Cortex of kidney (tissue), 1 donor: ENCODE measurements at places on chromosomes 1 and 21.

- DNase-seq = no peak
Measured at GRCh38 chr1:205026181-205026580, 16.8 kb upstream of the CNTN2 start.

GRCh38 chr1:12703821-12704451 lies 12.0 kb upstream of the AADACL3 start:
- DNase-seq = no peak

- DNase-seq = no peak
Measured at GRCh38 chr1:3905953-3906671, 6.0 kb upstream of the C1orf174 start.

GRCh38 chr21:14548779-14549178 lies 2.7 kb upstream of the SAMSN1 start:
- no peak for DNase-seq

DNA sequence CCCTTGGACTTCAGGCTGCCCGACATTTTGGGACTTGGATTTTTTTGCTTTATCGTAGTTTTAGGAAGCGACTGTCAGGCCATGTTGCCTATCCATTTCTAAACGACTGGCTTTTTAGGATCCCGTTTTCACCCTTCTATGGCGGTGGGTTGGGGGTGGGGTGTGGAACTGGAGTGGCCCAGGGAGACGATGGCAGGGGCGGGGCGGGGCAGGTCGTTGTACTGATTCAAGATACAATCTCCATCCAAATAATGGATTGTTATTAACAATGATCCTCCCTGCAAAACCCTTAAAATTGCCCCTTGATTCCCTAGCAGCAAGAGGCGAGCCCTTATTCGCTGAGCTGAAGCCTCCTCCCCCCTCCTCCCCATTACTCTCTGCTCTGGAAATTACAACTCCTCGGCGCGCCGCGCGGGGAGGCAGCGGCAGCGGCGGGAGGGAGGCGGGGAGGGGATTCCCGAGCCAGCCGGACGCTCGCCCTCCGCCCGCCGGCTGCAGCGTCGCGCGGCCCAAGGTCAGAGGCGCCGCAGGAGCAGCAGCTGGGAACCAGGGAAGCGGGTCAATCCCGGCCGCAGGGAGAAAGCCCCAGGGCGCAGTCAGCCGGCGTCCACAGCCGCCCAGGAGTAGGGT lies at the start of gene TRIM67:
TRIM67 (plus strand) TSS at position 392 of the 630 bp plus-strand sequence. CDS start 912 bp downstream, outside the sequence.
- no peak for DNase-seq

DNA sequence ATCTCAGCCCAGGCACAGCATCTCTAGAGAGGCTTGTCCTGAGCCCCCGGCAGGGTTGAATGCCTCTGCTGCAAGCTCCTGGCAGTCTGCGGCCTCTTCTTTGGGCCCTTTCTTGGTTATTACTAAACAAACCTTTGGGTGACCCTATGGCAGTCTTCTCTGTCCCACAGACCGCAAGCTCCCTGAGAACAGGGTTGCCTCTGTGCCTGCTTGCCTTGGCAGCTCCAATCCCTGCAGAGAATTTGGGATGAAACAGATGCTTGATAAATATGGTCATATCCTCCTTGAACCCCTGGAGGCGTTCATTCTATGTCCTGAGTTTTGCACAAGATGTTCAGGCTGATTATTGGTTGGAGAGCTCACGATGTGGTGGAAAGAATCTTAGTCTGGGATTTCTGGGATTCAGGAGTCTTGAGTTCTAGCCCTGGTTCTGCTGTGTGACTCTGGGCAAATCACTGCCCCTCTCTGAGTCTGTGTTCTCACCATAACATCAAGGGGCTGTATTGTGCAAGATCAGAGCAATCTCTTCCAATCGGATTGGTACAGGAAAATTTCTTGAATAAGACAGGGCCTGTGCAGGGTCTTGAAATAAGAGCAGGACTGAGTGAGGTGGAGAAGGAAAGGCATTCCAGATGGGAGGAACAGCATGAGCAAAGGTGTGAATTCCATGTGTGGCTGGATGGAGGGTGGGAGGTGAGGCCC lies 49.6 kb downstream of the EDN2 start:
- no peak for DNase-seq

DNA sequence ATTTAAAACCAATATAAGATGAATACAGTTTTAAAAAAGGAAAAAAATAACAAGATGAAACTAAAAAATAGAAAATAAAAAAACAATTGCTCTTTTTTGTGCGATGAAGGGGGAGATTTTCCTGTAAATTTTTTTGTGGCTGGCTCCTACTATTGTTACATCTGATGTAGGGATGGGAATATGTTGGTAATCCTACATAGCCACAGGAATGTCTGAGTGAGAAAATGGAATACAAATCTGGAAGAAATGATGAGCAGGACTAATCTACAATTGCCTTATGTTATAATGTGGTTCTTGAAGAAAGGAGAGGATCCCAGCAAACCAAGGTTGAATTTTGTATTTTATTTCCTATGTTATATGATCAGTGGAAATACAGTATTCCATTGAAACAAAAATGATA lies 40.9 kb downstream of the ATP6V1G3 start:
- DNase-seq = no peak

DNA sequence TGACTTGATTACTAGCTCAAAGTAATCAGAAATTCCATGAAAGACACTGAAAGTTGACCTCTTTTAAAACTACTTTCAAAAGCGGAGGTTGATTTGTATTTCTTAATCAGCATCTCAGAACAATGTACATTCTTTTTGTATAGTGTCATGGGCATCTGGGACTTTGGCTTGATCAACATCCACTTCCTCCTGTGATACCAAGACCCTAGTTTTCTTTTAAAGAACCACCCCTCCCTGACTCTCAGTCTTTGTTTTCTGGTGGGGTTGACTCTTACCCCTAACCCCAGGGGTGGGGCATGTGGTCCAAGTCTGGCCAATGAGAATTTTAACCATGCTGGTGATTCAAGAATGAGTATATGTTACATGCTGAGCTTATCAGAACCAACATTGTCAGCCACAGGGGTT lies 21.7 kb upstream of the IRF2BP2 start:
- no peak for DNase-seq

DNA sequence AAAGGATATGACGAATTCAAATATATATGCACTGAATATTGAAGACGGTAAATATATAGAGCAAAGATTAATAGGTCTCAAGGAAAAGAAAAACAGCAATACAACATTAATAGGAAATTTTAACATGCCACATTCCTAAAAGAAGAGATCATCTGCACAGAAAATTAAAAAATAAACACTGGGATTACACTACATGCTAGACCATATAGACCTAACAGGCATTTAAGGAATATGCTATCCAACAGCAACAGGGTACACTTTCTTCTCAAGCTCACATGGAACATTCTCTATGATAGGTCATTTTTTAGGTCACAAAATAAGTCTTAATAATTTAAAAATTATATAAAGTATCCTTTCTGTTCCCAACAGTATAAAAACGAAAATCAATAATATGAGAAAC lies 1038.3 kb downstream of the KCNT2 start:
- DNase-seq = no peak

GRCh38 chr1:156844102-156844501 lies 14.8 kb downstream of the INSRR start:
- DNase-seq = no peak

DNA sequence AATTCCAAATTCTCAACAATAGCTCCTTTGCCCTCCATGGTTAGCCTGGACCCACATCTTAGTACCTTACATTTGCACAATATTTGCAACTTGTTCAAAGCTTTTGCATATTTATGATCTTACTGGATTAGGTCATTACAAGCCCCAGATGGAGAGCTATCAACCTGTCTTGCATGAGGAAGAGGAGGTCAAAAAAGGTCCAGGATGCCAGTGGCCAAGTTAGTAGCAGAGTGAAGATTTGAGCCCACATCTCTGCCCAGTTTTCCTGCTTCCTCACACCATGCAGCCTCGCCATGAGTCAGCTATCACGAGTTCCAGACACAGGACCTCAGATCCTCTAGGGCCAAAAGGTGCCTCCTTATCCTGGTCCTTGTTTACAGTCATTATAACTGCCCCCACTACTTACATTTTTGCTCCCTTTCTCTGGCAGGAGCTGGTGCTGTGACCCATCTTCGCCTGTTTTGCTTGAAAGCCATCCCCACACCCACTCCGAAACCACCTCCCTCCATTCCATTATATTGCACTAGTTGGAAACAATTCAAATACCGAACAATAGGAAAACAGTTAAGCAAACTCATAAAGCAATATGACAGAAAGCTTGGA lies 5.0 kb upstream of the AHCYL1 start:
- no peak for DNase-seq

DNA sequence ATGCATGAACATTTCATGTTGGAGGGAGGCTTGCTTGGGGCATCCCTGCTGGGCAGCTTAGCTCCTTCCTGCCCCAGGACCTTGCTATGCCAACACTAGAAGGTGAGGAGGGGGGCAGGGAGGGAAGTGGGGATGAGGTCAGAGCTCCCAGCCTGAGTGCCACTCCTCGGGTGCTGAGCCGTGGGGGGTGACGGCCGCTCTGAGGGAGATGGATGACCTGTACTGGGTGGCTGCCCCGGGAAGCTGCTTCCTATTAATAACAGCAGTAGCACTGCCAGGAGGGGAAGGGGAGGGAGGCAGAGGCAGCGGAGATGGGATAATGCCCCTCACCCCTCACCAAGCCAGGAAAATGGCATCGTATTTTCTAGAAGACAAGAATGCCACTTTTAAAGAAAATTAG lies 60.6 kb downstream of the UBIAD1 start:
- no peak for DNase-seq

- DNase-seq = no peak
Measured at GRCh38 chr21:33080776-33081175, 10.8 kb downstream of the OLIG1 start.

DNA sequence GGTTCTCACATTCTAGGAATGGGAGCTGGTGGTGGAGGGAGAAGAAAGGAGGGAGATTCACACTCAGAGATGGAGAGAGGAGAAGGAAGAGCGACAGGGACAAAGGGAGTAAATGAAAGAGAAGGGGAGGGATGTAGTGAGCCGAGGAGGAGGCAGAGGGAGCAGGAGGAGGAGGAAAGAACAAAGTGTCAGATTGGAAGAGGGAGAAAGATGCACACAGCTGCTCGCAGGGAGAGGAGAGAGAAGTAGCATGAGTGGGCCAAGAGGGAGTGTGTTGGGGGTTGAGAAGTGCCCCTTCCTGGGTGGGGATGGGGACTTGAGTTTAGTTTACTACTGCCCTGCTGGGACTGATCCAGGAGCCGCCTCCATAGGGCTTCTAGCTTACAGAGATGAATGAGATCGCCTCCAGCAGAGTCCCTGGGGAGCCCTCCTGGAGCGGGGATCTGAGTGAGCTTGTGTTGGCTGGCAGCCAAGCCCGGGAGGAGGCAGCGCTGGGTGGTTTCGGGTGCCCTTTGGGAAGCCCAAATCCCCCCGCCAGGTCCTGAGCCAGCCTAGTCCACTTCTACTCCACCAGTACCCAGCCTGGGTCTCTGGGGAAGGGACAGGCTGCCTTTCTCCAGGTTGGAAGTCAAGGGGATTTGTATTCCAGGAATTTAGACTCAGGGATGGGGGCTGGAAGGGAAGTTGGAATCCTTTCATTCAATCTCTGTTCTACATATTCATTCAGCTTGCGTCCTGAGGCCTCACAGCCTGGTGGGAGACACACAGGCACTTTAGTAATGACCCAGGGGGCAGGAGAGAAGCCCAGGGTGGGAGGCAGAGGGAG lies 20.9 kb downstream of the PTPRU start:
- no peak for DNase-seq

DNA sequence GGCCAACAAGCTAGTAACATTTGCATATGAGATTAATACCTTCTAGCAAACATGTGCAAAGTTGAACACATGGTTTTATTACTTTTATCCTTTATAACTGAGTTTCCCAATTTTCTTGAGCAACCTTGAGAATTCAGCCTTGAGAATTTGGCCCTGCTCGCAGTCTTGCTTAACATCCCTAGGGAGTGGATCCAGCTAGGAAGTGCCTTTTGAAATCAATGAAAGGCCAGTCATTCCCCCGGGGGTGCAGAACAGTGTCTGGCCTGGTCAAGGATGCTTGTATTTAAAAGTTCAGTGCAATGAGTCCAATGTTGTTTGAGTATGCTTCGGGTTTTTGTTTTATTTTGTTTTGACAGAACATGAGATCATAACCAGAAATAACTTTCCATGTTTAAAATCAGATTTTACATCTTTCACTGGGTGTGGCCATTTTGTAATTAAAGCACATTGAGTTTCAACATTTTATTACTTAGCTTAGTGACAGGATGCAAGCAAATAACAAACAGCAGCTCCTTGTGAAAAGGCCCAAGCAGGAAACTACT lies 16.7 kb downstream of the PALMD start:
- no peak for DNase-seq

GRCh38 chr1:218436997-218437396 lies 91.9 kb downstream of the TGFB2 start:
- no peak for DNase-seq

GRCh38 chr1:219265026-219265515 lies 91.4 kb downstream of the LYPLAL1 start:
- DNase-seq = no peak

- DNase-seq = no peak
Measured at GRCh38 chr1:168688644-168689326, 40.2 kb downstream of the DPT start.

DNA sequence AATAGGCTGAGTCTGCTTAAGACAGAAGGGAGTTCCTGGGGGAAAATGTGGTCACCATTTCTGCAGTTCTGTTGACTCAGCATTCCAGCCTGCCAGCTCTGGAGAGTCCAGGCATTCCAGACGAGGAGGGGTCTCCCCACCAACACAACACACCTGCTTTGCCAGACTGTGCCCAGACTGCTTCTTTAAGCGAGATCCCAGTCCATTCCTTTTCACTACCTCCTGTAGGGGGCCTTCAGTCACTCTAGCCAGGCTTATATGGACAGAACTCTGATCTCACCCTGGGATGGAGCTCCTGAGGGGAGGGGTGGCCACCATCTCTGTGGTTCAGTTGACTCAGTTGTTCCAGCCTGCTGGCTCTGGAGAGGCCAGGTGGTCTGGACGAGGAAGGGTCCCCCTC lies 48.5 kb downstream of the UBE2U start:
- no peak for DNase-seq

GRCh38 chr1:59670662-59671061 lies 144.1 kb upstream of the HOOK1 start:
- DNase-seq = no peak

- no peak for DNase-seq
Measured at GRCh38 chr1:225426395-225427234, 1.2 kb downstream of the LBR start.

GRCh38 chr1:173206816-173207568 lies at the start of gene TNFSF4:
TSS of gene TNFSF4 (minus strand) at chr1:173207331. CDS start at chr1:173207176, 155 bp downstream.
- DNase-seq = no peak

DNA sequence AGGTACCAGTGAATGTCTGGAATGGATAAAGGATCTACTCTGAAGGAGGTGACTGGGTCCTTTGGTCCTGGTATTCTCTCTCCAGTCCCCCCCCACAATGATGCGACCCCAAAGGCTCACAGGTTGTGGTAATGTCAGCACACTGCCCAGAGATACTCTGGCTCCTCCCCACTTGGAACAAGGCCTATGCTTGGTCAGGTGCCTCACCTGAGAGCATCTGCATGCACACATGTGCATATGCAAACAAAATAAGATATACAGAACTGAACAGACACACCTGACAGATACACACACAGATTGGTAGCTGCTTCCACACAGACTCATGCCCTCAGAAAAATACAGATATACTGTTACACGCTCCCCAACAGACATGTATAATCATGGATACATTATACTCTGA lies 33.5 kb downstream of the DMAP1 start:
- no peak for DNase-seq

GRCh38 chr1:150256198-150256553 lies 1.4 kb upstream of the CA14 start:
- DNase-seq = no peak

- DNase-seq = no peak
Measured at GRCh38 chr21:42390193-42390592, 5.7 kb downstream of the TMPRSS3 start.
